Effector CD8-positive, alpha-beta T cell (primary cell): ENCODE measurements at places on chromosomes 12 and 14.

DNA sequence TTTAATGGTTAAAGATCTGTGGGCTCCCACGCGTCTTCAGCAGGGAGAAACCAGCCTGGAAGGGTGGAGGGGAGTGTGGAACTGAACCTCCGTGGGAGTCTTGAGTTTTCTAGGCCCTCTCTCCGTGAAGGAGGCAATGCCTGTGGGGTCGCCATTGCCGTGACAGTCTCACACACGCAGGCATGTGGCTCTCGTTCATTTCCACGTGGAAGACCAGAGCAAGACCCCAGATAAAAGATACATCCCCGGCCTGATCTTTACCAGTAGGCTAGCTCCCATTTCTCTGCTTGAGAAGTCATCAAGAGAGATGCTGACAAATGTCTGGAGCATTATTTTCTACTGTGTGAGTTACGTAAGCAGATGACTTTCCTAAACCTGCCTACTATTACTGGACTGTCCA is 491.7 kb upstream of the LMO3 start:
- no peak for DNase-seq

- no peak for DNase-seq
Observed at GRCh38 chr12:131171029-131171428, 217.3 kb downstream of the ADGRD1 start.

GRCh38 chr12:19553175-19553574 is 113.9 kb downstream of the AEBP2 start:
- no peak for DNase-seq

DNA sequence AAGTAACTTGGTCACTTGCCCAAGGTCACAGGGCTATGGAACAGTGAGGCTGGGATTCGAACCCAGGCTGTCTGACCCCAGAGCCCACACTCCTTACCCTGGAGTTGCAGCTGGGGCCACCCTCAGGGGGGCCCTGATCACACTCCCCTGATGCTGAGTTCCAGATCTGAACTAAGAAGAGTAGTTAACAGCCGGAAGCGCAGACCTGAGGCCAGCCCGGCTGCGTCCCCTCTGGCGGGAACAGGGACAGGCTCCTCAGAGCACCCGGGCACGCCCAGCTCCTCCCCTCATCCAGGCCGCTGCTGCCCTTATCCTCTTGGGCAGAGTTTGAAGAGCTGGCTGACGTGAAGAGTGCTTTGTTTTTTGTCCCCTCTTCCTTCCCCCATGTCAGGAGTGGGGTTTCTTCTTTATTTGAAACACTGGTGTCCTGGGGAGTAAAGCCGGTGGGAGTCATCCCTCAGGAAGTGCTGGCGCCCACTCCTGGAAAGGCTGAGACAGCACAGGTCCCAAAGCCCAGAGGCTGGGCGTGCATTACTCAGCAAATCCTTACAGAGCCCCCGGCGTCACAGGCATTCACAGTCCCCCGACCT is 8.7 kb downstream of the PHB2 start:
- no peak for DNase-seq

DNA sequence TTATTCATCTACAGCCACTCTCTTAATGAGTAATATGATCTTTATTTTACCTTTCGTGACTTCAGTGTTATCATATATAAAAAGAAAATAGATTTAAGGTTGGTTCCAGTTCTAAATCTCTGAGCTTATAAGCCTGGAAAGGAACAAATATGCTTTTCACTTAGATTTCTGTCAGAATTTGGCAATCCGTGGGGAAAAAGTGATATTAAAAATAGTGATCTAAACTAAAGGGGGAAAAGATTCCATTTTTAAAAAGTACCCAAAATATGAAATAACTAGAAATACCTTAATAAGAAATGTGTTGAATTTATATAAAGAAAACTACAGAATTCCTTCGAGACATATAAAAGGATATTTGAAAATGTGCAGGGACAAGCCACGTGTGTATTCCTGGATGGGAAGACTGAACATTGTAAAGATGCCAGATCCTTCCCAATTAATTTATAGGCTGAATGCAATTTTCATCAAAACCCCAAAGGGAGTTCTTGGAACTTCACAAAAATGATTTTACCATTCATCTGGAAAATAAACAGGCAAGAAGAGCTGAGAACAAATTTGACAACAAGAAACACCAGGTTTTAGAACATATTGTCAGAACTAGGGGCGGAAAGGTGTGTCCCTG is 142.5 kb downstream of the EFCAB11 start:
- DNase-seq, result no peak

DNA sequence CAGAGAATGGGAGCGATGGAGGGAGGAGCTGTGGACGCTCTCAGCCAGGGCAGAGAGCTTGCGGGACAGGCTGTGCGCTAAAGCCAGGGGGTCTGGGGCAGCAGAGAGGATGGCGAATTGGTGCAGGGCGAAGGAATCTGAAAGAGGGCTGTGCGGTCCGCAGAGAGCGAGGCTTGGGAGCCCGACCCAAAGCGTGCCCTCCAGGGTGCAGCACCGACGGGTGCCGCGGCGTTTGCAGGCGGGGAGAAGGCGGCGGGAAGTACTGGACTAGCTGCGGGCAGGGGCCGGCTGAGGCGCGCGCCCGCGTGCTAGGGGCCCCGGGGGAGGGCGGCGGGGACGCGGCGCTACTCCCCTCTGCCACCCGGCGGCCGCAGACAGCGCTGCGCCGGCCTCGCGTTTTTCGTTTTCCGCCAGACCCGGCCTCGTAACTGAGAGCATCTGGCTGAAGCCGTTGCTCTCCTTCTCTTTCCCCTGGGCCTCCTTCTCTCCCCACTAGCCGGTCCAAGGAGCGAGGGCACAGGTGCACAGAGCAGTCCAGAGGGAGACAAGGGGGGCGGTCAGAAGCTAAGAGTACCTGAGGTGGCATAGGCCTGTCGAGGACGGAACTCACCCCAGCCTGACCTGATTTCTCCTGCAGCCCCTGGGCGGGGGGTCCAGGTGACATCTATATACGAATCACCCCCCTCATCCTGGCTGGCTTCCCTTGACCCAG is 24.9 kb downstream of the SLC6A12 start:
- DNase-seq, result no peak

DNA sequence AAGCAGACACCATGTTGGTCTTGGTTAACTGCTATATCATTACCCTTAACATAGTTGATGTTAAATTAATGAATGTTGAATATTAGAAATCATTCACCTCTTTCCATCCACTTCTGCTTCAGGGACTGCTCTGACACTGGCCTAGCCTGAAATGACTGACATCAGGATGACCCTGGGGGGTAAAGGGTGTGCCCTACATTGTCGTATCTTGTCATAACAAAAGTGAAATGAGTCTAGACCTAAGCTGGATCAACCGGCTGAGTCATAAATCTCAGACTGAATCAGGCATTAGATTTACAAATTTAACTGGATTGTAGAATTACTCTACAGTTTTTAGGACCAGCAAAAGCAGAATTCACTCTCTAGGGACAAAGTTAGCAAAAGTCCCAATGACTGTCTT is 35.3 kb downstream of the KICS2 start:
- no peak for DNase-seq

DNA sequence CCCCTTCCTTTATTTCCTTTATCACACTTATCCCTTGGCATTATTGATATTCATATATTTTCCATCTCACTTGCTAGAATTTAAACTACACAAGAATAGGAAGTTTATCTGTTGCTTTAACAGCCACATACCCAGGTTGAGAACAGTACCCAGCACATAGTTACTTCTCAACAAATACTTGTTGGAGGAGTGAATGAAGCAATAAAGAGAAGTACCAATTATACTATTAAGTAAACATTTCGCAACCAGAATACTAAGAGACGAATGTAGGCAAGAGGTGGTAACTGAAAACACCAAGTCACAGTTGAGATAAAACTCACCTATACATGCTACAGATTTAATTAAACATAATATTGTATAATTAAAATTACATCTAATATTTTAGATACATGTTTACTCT is 110.9 kb downstream of the FSCB start:
- DNase-seq, result no peak

DNA sequence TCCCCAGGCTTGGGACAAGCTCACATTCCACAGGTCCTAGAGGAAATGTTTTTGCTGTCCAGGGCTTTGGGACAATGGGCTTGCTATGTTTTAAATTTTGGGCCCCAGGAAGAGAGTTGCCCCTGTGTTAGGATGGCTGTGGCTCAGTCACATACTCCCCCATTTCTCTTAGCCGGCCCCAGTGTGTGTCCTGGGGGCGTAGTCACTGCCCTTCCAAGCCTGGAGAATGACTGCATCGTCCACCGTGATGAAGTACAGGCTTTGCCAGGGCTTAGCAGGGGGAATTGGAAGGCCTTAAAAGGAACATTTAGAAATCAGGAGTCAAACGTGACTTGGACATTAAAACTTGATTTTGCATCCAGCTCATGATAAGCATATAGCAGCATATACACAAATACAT is 293.6 kb downstream of the CACNA1C start:
- no peak for DNase-seq

DNA sequence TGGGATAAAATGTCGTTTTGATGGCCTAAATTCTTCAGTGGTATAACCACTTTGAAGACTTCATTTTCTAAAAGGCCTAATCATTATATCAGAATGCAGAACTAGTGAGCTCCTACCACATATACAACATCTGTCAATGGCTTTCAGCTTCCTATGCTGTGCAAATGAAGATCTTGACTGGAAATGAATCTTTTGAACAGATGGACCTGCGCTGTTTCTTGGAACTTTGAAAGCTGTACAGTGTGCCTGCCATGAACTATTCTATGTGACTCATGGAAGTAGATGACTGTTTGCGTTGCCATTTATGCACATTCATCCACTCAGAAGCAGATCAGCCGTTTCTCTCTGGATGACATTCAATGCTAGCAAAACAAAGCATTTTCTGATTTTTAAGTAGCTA is 542.2 kb upstream of the USP15 start:
- DNase-seq, result no peak

DNA sequence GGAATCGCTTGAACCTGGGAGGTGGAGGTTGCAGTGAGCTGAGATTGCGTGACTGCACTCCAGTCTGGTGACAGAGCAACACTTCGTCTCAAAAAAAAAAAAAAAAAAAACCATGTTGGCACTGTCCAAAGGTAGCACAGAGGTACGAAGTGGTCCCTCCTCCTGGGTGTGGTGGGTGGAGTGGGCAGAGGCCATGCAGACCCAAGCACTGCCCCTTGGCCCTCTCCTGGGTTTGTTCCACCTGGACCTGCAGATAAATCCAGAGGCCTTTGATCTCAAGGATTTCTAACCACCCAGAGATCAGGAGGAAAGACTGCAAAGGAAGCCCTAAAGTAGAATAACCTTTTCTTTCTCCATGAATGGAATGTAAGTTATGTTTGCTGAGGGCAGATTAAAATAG is 8.7 kb upstream of the GALNT6 start:
- DNase-seq, result no peak

DNA sequence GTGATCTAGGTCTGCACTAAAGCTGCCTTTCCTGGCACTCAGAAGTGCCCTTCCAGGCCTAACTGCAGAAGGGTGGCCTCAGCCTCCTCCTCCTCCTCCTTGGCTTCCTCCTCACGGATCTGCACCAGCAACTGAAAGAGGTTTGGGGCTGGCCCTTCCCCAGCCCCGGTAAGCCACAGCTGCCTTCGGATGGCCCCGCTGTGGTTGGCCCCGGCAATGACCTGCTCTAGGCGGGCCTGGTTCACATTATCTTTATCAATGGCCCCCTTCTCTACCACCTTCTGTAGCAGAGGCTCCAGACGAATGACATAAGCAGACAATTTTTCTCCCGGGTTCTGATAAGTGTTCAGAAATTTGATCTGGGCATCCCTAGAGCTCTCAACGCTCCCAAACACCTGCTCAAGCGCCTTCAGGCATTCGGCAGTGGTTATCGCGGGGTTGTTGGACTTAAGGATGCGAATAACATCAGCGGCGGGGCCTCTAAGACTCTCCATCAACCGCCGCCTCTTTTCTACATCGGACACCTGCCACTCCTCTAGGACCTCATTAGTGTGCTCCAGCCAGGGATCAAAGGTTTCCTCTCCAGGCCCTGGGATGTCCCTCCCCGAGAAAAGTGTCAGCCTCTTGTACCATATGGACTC is 1.5 kb downstream of the PNMA1 start:
- DNase-seq, result no peak

DNA sequence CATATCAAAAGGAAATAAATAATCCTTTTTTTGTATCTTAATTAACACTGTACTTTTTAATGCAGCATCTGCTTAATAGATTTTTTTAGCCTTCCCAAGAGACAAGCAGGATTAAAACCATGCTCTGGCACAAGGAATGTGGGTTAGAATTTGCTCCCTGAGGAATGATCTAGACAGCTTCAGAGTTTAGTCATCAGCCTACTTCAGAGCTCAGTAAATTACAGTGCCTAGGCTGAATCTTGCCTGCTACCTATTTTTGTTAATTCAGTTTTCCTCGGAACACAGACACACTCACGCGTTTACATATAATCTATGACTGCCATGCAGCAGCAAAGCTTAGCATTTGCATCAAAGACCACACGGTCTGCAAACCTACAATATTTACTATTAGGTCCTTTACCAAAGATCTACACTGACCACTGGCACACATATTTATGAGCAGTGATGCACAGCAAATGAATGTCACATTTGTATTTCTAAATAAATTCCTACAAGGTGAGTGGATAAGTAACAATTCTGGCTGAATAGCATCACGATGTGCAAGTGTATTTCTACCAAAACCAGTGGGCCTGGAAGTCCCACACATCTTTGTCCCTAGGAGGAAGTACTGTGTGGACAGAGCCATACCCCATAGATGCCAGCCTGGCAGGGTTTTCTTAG is 309.8 kb upstream of the TMEM132C start:
- no peak for DNase-seq
